ENCODE measurements at places on chromosomes 7 and 10. TPM values are rescaled to one million over a fixed set of nuclear protein-coding genes. Genes with fewer than 3 reads are reported as not detected.

Gene CCDC146
- polyA plus RNA-seq = 17.5 TPM

Gene ASZ1
- not detected for polyA plus RNA-seq

Gene CALML5
- polyA plus RNA-seq = not detected

Gene PAPOLB
- 0.14 TPM for polyA plus RNA-seq

Gene DNAJC12
- 11.1 TPM for polyA plus RNA-seq

Gene AGR2
- polyA plus RNA-seq = 34.1 TPM

Gene MORN4
- polyA plus RNA-seq = 22.4 TPM

Data from left renal pelvis (tissue), 4 donors.